ENCODE measurements at places on chromosomes 16 and 17. TPM values are rescaled to one million over a fixed set of nuclear protein-coding genes. Genes with fewer than 3 reads are reported as not detected.
A peak's percentile ranks its signal among the peaks of the same experiment; 100 is the strongest.

DNA sequence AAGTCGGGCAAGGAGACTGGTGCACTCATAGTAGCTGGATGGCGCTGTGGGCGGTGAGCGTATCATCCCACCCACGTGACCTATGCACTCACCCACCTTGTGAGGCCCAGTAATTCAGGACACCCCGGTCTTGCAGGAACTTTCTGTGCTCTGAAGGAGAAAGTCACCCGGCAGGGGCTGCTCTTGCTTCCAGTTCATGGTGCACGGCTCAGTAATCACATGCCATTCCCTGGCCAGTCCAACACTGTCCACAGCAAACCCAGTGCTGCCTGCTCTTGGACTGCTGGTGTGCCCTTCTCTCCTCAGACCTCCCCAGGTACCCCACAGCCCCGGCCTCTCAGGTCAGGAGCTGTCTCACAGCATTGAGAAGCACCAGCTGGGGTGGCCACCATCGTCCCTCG lies 16.4 kb upstream of the RHBDF2 start:
- no peak for DNase-seq

DNA sequence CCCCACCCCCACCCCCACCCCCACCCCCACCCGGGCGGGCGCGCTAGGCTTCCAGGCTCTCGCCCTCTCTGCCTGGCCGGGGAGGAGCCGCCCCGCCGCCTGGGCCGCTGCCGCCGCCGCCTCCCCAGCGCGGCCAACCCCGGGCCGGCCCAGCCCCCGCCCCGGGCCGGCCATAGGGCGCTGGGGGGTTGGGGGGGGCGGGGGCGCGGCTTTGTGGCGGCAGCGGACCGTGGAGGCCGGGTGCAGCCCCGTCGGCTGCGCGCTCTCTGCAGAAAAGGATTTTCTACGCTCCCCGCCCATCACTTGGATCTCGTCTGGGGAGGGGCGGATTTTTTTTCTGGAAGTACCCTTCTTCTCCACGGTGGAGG lies 230.9 kb downstream of the MRTFB start:
- DNase-seq: peak; percentile 56

DNA sequence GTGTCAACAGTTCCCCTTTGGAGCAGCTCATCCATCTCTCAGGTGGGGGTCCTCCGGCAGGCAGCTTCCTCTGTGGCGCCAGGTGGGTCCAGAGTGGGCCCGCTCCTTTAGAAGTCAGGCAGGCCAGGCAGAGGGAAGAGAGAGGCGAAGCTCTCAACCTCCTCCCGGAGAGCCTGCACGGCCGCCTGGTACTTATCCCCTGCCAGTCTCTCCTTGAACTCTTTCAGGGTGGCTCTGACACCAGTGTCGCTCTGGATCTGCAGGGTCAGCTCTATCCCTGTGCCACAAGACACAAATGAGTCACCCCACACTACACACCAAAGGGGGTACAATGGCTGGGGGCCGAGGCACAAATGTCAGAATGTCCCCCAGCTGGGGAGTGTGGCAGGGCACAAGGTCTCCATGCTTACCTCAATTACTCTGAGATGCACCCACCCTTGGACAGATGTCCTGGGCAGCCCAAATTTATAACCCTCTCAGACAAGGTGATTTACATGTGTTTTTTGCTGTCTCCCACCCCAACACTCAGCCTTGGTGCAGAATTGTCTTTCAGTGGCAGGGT lies 13.6 kb downstream of the SMCR8 start:
- no peak for DNase-seq

GRCh38 chr16:70652322-70652721 lies 6.0 kb downstream of the IL34 start:
- DNase-seq: no peak

Gene KRT24
- not detected for polyA plus RNA-seq

Gene ITGA3
- 268 TPM for polyA plus RNA-seq

Data from A549 (cell line).